Left hindlimb (tissue), 1 donor: ENCODE measurements at places on chromosomes 12 and 14.

- no peak for DNase-seq
Observed at GRCh38 chr12:53594897-53595615, 31.1 kb downstream of the ATF7 start.

GRCh38 chr14:92185559-92185958, 63.8 kb downstream of the CPSF2 start:
- no peak for DNase-seq

- no peak for DNase-seq
Observed at GRCh38 chr12:30810918-30811317, 56.2 kb upstream of the CAPRIN2 start.

DNA sequence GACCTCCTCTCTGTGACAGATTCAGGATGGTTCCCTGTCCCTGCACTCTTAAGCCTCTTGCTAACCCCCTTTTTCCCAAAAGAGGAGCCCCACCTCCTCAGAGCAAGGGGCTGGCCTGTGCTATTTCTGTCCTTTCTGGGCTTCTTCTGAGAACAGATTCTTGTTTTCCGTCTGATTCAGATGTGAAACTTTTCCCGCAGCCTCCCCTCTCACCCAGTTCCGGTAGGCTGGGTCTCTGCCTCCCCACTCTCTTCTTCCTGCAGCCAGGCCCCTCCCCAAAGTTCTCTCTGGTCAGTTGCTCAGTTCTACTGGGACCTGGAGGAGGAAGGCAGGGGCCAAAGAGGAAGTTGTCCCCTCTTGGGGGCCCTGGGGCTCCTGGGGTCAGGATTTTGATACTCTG, 11.8 kb downstream of the PDE1B start:
- DNase-seq = peak; percentile 74

DNA sequence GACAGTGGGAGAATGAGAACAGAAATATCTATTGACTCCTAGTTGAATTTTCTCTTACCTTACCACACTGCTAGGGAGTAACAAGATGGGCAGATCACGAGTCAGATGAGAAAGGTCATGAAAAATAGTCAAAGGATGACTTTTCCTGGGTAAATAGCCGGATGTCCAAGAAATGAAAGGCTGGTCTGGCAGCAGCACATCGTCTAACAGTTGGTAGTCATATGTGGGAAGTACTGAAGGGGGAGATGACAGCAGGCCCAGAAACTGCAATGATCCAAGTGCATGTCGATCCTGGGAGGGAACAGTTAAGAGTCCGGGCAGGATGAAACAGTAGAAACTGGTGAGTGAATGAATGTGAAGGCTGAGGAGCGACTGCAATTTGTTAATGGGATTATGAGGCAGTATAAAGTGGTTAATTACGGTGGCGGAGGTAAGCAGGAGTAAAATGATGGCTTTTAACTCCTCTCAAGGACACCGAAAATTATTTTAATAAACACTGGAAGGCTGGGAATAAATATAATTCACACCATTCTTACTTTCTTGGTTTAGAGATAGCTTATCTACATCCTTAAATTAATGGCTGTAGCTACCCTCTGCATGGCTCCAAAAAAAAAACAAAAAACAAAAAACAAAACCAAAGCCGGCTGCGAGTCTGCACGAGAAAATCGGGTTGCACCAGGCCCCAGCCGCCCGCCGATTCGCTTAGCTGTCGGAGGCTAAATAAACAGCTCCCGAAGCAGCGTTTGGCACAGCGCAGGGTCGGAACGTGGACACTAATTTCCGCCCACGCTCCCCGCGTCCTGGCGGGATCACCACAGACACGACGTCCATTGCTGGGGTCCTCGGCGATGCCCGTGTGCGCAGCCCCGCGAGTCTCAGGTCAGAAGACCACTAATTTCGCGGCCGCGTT, 1.0 kb upstream of the ERC1 start:
- peak; percentile 45 for DNase-seq

DNA sequence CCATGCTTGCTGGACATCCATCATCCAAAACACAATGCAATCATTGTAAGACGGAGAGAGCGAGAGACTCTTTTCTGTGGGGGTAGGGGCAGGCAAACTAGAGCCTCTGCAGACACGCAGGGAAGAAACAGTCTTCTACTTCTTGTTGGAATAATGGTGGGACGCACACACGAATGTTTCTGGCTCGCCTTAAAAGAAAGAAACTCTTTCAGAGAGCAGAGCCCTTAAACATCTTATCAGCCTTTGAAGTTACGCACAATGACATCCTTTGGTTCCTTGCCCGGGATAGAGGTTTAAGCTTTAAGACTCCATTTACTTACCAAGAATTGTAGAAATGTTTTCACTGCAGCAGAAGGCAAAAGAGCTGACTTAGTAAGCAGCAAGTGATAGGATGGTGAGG, 133.8 kb upstream of the FOXN3 start:
- DNase-seq = no peak

DNA sequence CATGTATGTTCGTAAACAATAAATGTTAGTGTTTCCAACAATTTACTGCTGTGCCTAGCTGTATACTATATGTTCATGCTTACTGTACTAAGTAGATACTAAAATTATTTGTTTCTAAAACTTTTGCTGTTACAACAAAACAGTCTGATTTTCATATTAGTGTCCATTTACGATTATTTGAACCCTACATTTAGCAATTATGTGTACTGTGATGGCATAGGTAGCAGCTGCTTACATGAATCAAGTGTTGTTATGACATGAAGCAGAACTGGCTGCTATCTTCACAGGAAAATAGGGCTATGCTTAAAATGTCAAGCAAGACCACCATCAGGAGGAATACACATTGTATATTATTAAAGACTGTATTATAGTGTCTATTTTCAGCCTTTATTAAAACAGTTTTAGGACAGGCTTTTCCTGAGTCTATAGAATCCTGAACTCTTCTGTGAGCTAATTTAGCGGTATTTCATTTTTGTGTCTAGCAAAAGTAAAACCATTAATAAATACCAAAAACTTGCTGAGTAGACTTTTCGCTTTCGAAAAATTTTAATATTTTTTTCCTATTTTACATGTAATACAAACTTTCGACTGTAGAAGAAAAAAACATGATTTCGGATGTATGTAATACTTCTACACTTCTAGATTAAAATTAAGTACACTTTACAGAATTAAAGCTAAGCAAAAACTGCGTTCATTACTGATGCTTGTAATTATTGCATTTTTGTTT, 1.1 kb upstream of the WDR89 start:
- DNase-seq = no peak

DNA sequence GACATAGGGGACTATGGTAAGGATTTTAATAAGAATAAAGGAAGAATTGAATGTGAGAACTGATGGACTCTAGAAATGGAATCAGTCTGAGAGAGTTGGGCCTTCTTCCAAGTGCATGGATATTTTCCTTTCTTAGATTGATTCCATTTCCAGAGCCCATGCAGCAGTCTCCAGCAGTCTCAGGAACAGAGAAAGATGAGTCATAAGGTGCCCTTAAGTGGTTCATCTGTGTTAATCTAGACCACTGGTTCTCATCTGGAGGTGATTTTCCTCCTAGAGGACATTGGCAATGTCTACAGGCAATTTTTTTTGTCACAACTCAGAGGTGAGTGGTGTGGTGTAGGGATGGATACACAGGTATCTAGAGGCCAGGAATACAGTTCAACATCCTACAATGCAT, 25.9 kb downstream of the TRIM9 start:
- no peak for DNase-seq

DNA sequence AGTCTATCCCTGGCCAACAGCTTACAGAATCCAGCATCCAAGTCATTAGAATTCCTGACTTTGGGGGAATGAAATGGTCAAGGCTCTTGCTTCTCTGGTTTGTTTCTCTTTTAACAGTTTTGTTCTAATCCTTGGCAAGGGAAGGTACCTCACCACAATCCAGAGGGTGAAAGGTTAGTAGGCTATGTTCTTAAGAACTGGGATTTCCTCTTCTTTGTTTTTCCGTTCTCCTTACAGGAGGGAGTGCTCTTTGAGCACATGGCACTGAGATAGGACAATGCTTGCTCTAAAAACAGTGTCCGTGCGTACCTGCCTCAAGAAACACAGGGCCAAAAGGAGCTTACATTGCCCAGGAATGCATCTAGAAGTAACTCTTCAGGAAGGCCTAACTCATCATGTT, 156.6 kb downstream of the GCH1 start:
- no peak for DNase-seq

GRCh38 chr14:53619691-53620231, 336.9 kb downstream of the BMP4 start:
- DNase-seq = peak; percentile 64

- DNase-seq = no peak
Observed at GRCh38 chr14:32698831-32699230, 239.8 kb upstream of the NPAS3 start.

GRCh38 chr12:56334490-56334793, 642 bp upstream of the PAN2 start:
- DNase-seq = no peak

DNA sequence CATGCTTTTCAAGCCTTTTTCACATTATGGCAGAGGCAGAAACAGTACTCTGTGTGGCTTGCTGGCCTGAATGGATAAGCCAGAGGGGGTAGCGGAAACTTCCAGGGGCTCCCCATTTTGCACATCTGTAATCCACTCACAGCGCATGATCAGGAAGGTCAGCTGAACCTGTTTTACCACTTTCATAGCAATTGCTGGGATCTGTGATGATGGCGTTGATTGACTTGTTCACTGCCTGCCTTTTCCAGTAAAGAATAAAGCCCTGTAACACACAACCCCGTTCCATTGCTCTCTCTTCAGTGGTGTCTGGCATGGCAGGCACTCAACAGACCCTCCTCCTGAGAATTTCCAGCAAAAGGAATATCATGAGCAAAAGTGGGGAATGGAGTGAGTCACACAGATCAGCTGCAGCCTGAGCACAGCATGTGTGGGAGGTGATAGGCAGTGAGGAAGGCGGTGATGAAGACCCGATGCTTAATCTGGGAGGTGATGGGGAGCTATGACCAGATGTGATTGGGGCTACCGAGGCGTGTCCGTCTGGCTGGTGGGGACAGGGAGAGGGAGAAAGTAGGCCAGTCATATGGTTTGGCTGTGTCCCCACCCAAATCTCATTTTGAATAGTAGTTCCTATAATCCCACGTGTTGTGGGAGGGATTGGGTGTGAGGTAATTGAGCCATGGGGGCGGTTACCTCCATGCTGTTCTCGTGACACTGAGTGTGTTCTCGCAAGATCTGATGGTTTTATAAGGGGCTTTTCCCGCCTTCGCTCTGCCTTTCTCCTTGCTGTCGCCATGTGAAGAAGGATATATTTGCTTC, 44.7 kb upstream of the CHST11 start:
- DNase-seq = no peak

GRCh38 chr12:120098756-120099470, 17.6 kb downstream of the RAB35 start:
- no peak for DNase-seq

DNA sequence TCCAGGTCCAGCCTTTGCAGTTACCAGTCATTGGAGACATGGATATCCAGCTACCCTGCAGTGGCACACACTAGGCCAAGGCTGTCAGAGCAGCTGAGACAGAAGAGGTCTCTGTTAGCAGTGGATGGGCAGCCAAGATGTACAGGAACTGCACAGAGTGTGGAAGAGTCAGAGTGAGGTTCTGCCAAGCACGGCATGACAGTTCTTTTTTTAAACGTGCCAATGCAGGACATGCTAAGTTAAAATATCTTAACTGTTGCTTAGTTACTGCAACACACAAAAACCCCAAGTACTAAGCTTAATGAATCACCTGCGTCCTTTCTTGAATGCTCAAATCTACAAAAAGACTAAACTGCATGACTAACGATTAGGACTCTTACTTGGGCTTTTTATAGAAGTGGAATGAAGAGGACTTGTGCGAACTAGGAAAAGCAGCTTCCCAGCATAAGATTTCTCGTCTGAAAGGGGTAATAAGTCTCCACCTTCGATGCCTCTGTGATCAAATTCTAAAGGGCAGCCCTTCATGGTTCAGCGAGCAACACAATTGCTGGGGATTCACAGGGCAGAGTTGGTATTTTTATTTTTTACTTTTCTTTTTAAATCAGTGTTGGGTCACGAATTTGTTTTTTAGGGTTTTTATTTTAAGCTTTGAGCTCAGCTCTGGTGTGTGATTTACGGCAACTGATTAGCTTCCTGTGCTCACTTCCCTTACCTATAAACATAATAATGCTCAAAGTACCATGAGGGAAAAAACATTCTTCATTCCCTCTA, 20.6 kb downstream of the MAPK1IP1L start:
- DNase-seq = peak; percentile 58

- DNase-seq = no peak
Observed at GRCh38 chr12:52238916-52239646, 6.0 kb downstream of the KRT7 start.

DNA sequence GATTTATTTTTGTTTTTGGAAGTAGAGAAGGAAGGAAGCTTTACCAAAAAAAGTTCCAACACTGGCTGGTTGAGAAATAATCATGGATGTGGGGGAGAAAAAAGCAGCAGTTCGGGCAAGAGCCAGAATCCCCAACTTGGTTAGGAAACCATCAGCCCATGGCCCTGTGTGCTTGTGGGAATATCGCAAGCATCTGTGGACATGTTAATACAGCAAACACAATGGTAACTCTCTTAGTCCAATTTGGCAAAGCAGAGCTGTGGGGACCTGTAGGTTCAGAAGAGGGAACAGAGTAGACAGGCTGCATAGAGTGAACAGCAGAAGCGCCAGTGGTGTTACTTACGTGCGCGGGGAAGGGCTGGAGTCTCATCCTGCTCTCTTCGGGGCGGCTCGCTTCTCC, 46.8 kb downstream of the TCHP start:
- no peak for DNase-seq

- DNase-seq = no peak
Observed at GRCh38 chr12:69619050-69619449, 8.3 kb upstream of the LRRC10 start.

DNA sequence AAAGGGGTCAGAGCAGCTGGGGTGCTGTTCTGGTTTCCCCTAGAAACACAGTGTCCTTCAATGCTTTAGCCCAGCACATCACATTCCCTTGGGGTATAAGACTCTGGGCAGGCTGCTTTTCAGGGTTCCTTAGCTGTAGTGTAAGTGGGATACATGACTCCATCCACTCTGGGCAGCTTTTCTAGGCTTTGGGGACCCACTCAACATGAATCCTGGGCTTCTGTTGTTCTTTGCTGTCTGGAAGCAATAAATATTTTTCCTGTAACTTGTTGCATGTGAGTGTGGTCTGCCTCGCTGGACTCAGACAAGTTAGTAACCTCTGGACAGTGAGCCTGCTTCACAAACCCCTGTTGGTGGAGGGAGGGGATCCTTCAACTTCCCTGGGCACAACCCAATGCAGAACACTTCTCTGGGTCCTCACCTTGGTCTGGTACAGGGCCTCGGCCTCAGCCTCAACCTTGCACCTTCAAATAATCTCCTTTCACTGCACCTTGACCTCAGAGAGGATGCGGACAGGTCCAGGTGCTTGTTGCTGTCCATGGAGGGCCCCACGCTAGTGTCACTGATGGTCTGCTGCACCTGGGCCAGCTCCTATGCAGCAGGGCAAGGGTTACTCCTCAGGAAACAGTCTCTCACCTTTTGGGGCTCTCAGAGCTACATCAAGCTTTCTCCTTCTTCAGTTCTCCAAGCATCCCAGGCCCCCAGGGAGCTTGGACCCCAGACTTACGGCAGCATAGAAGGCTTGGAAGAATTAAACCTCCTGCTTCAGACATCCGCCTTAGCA, 13.5 kb upstream of the KRT73 start:
- no peak for DNase-seq

- no peak for DNase-seq
Observed at GRCh38 chr14:33062476-33062875, 123.8 kb downstream of the NPAS3 start.
